ENCODE measurements at places on chromosomes 11 and 22.

DNA sequence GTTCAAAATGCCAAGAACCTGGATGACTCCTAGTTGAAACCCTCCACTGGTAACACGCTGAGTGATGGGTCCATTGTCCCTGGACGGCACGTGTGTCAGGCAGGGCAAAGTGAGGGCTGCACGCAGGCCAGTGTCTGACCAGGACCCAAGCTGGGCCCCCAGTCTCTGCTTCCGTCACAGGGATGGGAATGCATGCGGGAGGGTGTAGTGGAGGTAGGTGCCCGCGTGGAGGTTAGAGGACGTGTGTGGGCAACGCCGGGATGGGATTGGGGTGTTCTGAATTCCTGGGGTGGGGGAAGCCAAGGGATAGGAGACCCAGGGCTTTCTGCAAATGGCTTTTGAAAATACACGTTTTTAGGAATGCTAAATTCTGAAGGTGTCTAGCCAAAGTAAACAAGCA is 943.3 kb downstream of the BRD1 start:
- no peak overlapping the region for H3K27ac ChIP-seq
- H3K27me3 ChIP-seq: no peaks in the 10 kb centered on the region
- H3K36me3 ChIP-seq: no peaks in the 10 kb centered on the region
- H3K4me1 ChIP-seq: no peaks in the 10 kb centered on the region
- H3K4me3 ChIP-seq: no peak overlapping the region

GRCh38 chr11:83319346-83319745 is 33.2 kb upstream of the CCDC90B start:
- no peaks in the 10 kb centered on the region for H3K27me3 ChIP-seq
- DNase-seq: no peak
- H3K36me3 ChIP-seq: no peaks in the 10 kb centered on the region
- H3K27ac ChIP-seq: no peak overlapping the region

GRCh38 chr22:30598986-30599385 is 7.3 kb upstream of the PES1 start:
- H3K4me1 ChIP-seq: no peaks in the 10 kb centered on the region
- no peak overlapping the region for H3K27ac ChIP-seq
- H3K4me3 ChIP-seq: no peak overlapping the region
- DNase-seq: no peak
- H3K36me3 ChIP-seq: no peaks in the 10 kb centered on the region
- no peaks in the 10 kb centered on the region for H3K27me3 ChIP-seq

- H3K4me1 ChIP-seq: peaks cover 49% of the 10 kb centered on the region
- H3K36me3 ChIP-seq: no peaks in the 10 kb centered on the region
- H3K27ac ChIP-seq: peak overlapping the region; percentile 0
- H3K4me3 ChIP-seq: no peak overlapping the region
- no peaks in the 10 kb centered on the region for H3K27me3 ChIP-seq
Observed at GRCh38 chr11:126140926-126141280, 70.5 kb downstream of the RPUSD4 start.

DNA sequence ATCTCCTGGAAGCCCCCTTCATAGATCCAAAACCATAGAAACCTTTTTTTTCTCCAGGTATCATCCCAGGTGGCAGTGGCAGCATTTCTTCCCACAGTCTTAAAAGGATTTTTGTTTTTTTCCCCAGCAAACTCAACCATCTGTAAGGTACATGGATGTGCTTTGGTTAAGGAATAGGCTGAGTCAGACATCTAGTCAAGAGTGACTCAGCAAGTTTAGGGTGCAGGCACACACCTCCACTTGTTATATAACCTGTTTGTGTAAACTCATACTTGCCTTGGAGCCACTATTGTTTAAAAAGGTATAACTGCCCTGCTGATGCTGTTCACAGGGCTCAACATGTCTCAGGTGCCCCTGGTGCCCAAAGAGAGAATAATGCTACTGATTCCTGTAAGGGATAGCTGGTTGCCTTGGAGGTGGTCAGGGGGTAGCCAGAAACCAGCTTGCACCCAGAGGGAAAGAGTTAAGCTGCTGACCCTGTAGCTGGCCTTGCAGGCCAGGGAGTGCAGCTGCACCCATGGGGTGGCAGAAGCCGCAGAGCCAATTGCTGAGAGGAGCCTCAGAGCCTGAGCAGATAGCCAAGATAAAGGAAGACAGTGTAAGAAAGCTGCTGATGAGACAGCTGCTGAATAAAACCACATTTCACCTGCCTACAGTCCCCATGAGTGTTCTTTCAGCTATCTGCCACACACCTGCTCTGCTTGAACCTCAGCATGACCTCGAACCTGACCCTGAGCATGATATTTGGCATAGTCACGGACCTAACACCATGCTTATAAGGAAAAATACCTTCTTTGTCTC is 1726.1 kb upstream of the RAG2 start:
- no peaks in the 10 kb centered on the region for H3K36me3 ChIP-seq
- H3K27me3 ChIP-seq: no peaks in the 10 kb centered on the region
- no peaks in the 10 kb centered on the region for H3K4me1 ChIP-seq
- no peak overlapping the region for H3K27ac ChIP-seq

DNA sequence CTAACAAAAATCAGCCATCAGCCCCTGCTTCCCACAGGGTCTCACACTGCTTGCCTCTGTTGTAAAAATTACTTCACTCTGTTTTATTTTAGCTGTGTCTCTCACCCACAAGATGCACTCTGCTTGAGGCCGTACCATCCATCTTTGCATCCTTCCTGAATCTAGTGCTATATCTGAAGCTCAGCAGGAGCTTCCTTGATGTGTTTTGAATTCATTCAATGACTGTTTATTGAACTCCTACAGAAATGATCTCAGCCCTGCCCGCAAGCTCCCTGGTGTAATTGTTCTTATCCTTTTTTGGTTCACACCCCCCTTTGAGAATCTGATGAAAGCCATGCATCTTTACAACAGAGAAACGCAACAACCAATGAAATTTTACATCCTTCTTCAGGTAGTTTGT is 310.2 kb upstream of the ZC3H12C start:
- H3K36me3 ChIP-seq: no peaks in the 10 kb centered on the region
- no peak overlapping the region for H3K27ac ChIP-seq
- no peaks in the 10 kb centered on the region for H3K4me1 ChIP-seq
- no peak overlapping the region for H3K4me3 ChIP-seq
- no peak for DNase-seq
